ENCODE measurements at places on chromosomes 4 and X.
A peak's percentile ranks its signal among the peaks of the same experiment; 100 is the strongest.

DNA sequence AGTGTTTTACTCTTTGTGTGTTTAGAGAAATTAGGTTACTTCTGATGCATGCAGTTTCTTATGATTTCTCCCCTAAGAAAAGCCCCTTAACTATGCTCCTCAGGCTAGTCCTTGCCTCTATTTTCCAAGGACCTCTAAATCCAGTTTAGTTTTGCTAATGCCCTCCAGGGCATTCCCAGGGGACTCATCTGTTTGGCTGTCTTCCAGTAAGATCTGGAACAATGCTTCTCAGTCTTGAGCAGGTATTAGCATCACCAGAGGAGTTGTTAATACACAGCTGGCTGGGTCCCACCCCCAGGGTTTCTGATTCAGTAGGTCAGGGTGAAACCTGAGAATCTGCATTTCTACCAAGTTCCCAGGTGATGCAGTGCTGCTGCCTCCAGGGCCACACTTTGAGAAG is 56.9 kb downstream of the OTC start:
- no peaks in the 10 kb centered on the region for H3K36me3 ChIP-seq
- H3K27me3 ChIP-seq, result peaks cover 4% of the 10 kb centered on the region
- DNase-seq, result no peak
- no peak overlapping the region for H3K4me3 ChIP-seq
- H3K4me1 ChIP-seq, result peaks cover 48% of the 10 kb centered on the region

- no peak for DNase-seq
- H3K4me1 ChIP-seq, result peaks cover 12% of the 10 kb centered on the region
- H3K4me3 ChIP-seq, result no peak overlapping the region
- H3K27ac ChIP-seq, result no peak overlapping the region
- peaks cover 2% of the 10 kb centered on the region for H3K27me3 ChIP-seq
- peaks cover 22% of the 10 kb centered on the region for H3K36me3 ChIP-seq
Measured at GRCh38 chr4:143351149-143351691, 14.5 kb downstream of the GAB1 start.

GRCh38 chr4:24845902-24846301 is 50.5 kb downstream of the SOD3 start:
- H3K27me3 ChIP-seq, result peaks cover 3% of the 10 kb centered on the region
- no peak overlapping the region for H3K27ac ChIP-seq
- DNase-seq, result no peak
- H3K36me3 ChIP-seq, result peaks cover 1% of the 10 kb centered on the region
- H3K4me3 ChIP-seq, result no peak overlapping the region

- DNase-seq, result no peak
- no peaks in the 10 kb centered on the region for H3K4me1 ChIP-seq
- H3K4me3 ChIP-seq, result no peak overlapping the region
- H3K27me3 ChIP-seq, result peaks cover 18% of the 10 kb centered on the region
Measured at GRCh38 chr4:118344801-118345200, 8.0 kb downstream of the PRSS12 start.

- H3K36me3 ChIP-seq, result no peaks in the 10 kb centered on the region
- peaks cover 2% of the 10 kb centered on the region for H3K27me3 ChIP-seq
- no peak overlapping the region for H3K27ac ChIP-seq
- H3K4me3 ChIP-seq, result no peak overlapping the region
- DNase-seq, result no peak
Measured at GRCh38 chr4:80466618-80467017, 131.1 kb downstream of the CFAP299 start.

GRCh38 chr4:153001626-153002025 is 65.5 kb downstream of the FHDC1 start:
- H3K27me3 ChIP-seq, result peaks cover 31% of the 10 kb centered on the region
- no peaks in the 10 kb centered on the region for H3K36me3 ChIP-seq
- no peak overlapping the region for H3K4me3 ChIP-seq
- no peak for DNase-seq
- H3K4me1 ChIP-seq, result peaks cover 60% of the 10 kb centered on the region
- H3K27ac ChIP-seq, result no peak overlapping the region

- H3K36me3 ChIP-seq, result no peaks in the 10 kb centered on the region
- H3K27ac ChIP-seq, result no peak overlapping the region
- DNase-seq, result no peak
- no peaks in the 10 kb centered on the region for H3K27me3 ChIP-seq
- no peak overlapping the region for H3K4me3 ChIP-seq
Measured at GRCh38 chr4:185721190-185722028, 90.6 kb downstream of the SORBS2 start.

DNA sequence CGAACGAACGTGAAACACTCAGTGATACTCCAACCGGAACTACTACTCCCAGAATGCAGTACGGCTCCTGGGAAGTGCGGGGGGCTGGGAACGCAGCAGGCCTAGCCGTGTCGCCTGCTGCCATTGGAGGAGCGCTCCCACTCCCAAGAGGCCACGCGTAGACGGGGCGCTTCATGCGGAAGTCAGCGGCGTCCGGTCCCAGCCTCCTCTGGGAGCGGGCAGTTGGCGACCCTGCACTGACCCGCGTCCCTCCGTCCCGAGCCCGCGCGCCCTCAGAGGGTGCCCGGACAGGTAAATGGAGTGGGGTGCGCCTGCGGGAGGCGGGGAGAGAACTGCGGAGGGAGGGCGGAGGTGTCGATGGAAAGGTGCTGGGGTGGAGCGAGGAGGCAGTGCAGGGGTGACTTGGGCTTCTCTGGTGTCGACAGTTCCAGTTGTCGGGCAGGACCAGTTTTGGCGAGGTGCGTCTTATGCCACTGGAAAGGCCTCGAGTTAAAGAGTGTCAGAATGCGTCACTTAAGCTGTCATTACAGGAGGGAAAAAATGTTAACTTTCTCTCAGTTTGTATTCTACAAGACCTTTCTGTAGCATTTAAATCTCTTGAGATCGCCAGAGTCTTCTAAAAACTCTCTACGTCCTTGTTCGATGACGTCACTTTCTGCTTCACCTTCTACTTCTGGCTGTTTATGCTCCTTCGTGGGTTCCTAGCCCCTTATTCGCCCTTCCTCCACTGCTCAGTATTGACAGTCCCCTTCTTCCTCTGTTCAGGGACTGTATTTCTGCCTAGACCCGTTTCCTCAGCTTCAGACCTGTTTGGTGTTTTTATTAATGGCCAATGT is at the start of gene VAMP7:
Gene VAMP7, plus strand, starts transcription at position 188 of the 836 bp plus-strand sequence. CDS start 8,122 bp downstream, outside the sequence.
- H3K4me3 ChIP-seq, result peak within 1 kb of the TSS; percentile 90
- peak; percentile 78 for DNase-seq
- H3K27ac ChIP-seq, result peak within 1 kb of the TSS; percentile 94
- H3K27me3 ChIP-seq, result peaks cover 19% of the 10 kb centered on the region
- H3K4me1 ChIP-seq, result peaks cover 14% of the 10 kb centered on the region

- peaks cover 8% of the 10 kb centered on the region for H3K4me1 ChIP-seq
- H3K27me3 ChIP-seq, result peaks cover 3% of the 10 kb centered on the region
- no peak overlapping the region for H3K27ac ChIP-seq
- no peak overlapping the region for H3K4me3 ChIP-seq
- DNase-seq, result no peak
Measured at GRCh38 chr4:107897823-107898222, 33.5 kb upstream of the CYP2U1 start.

- no peak for DNase-seq
- peaks cover 3% of the 10 kb centered on the region for H3K27me3 ChIP-seq
- no peak overlapping the region for H3K27ac ChIP-seq
- no peaks in the 10 kb centered on the region for H3K4me1 ChIP-seq
- no peaks in the 10 kb centered on the region for H3K36me3 ChIP-seq
Measured at GRCh38 chr4:42709392-42710065, 52.6 kb upstream of the ATP8A1 start.

GRCh38 chr4:127069675-127070074 is 563.1 kb upstream of the INTU start:
- no peaks in the 10 kb centered on the region for H3K27me3 ChIP-seq
- no peak overlapping the region for H3K4me3 ChIP-seq
- no peak for DNase-seq
- H3K36me3 ChIP-seq, result no peaks in the 10 kb centered on the region

DNA sequence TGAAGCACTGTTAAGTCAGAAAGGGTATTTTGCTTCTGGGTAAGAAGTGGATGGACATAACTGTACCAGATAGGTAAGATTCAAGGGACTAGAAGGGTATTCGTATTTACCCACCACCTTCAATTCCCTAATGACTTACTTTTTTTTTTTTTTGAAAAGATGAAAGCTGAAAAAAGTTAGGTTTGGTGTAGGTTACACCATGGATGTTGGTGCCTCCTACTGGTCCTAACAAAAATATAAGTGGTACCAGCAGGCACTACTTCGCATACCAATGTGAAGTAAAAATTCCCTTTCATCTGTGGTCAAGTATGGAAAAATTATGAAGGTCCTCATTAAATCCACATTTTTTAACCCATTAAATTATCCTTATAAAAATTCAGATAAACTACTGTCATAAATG is 7.2 kb downstream of the ANKRD17 start:
- no peak overlapping the region for H3K27ac ChIP-seq
- no peak for DNase-seq
- H3K36me3 ChIP-seq, result peaks cover 58% of the 10 kb centered on the region
- peaks cover 30% of the 10 kb centered on the region for H3K4me1 ChIP-seq
- no peaks in the 10 kb centered on the region for H3K27me3 ChIP-seq

DNA sequence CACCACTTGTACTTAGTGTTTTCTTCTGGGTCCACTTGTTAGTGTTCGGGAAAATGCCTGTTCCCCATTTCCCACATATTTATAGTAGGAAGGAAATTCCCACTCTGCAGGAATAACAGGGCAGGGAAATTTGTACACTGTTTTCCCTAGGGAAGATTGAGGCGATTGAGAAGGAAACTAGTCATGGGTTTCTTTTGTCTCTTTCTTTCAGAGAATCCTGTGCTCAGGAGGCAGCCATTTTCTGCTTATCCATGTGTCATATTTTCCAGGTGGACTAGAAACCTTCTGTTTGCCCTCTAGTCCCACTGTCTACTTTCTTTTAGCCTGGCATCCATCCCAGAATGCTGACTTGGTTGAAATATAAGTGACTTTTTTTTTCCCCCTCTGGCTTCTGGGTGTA is 299.1 kb upstream of the ANKRD50 start:
- no peak for DNase-seq
- H3K27me3 ChIP-seq, result no peaks in the 10 kb centered on the region
- H3K4me3 ChIP-seq, result no peak overlapping the region
- peaks cover 4% of the 10 kb centered on the region for H3K4me1 ChIP-seq
- no peak overlapping the region for H3K27ac ChIP-seq
- peaks cover 6% of the 10 kb centered on the region for H3K36me3 ChIP-seq

DNA sequence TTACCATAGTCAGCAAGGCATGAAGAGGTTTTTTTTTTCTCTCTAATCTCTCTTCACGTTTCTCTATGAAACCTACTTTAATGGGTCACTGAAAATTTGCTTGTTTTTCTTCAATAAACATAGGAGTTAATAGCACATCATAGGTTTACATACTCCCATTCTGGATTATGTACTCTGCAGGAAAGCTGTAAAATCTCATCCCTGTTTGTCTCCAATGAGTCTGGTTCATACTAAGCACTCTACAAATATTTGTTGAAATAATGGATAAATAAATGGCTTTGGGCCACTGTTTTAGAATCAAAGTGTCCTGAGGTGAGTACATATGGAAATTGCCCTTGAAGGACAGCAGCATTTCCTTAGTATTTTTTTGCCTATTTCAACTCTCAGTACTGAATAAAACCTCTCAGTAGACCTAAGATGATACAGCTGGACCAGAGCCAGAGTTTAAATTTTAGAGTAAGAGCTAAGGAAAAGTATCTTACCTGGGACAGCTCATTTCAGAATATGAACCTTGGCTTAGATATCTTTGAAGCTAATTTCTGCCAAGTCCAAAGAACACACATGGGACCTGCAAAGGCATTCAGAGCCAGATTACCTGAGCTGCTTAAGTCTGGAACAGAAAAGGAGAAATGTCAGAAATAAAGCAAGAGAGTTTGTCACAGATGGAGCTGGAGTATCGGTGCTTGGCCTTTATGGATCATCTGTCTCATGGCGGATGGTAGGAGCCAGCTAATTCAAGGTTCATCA is 34.4 kb downstream of the PF4 start:
- H3K4me1 ChIP-seq, result peaks cover 9% of the 10 kb centered on the region
- H3K27ac ChIP-seq, result no peak overlapping the region
- H3K4me3 ChIP-seq, result no peak overlapping the region
- H3K36me3 ChIP-seq, result no peaks in the 10 kb centered on the region

DNA sequence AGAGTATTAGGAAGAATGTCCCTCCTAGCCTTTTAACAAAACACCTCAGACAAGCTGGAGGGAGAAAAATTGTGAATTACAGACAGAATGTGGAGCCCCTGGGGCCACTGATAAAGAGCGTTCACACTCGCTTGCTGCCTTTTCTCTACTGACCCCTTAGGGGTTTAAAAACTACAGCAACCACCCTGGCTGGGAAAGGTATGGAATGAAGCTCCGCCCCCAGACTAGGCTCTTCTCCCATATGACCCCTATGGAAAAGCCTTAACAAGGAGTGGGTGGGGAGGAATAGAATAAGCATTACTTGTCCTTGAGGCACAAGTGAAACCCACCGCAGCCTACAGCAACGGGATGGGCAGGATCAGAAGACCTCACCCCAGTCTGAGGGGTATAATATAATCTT is 26.3 kb downstream of the ANKRD50 start:
- peaks cover 82% of the 10 kb centered on the region for H3K36me3 ChIP-seq
- no peak for DNase-seq
- H3K4me3 ChIP-seq, result no peak overlapping the region
- H3K27ac ChIP-seq, result peak overlapping the region; percentile 55
- no peaks in the 10 kb centered on the region for H3K4me1 ChIP-seq

GRCh38 chrX:107205770-107206696 is at the start of the genes DNAAF6 and NUP62CL:
Gene DNAAF6, plus strand, starts transcription at chrX:107206611. Its CDS starts 6,265 bp downstream, at chrX:107212876.
Gene NUP62CL, minus strand, starts transcription at chrX:107206433. Its CDS starts 31,287 bp downstream, at chrX:107175146.
- peak within 1 kb of the TSS; percentile 97 for H3K27ac ChIP-seq
- peak; percentile 82 for DNase-seq
- peaks cover 5% of the 10 kb centered on the region for H3K4me1 ChIP-seq
- H3K4me3 ChIP-seq, result peak within 1 kb of the TSS; percentile 90
- H3K27me3 ChIP-seq, result peaks cover 2% of the 10 kb centered on the region

DNA sequence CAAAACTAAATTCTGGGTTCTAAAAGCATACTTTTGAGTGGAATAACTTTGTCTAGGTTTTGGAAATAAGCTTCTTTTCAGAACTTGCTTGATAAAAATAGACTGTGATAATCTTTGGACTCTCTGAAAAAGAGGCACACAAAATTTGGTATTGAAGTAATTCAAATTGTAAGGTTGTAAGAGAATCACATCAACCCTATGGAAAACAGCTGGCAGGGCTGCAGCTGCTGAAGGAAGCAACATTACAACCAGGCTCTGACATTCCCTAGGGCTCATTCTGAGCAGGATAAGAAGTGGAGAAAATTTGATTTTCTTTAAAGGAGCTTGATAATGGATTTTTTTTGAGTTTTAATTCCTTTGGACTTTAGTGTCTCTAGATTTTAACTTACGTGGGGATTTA is 147.6 kb downstream of the FSTL5 start:
- no peak for DNase-seq
- H3K27me3 ChIP-seq, result peaks cover 3% of the 10 kb centered on the region
- no peak overlapping the region for H3K4me3 ChIP-seq
- no peak overlapping the region for H3K27ac ChIP-seq
- no peaks in the 10 kb centered on the region for H3K36me3 ChIP-seq
- no peaks in the 10 kb centered on the region for H3K4me1 ChIP-seq
